ENCODE measurements at places on chromosomes 5 and 9.

DNA sequence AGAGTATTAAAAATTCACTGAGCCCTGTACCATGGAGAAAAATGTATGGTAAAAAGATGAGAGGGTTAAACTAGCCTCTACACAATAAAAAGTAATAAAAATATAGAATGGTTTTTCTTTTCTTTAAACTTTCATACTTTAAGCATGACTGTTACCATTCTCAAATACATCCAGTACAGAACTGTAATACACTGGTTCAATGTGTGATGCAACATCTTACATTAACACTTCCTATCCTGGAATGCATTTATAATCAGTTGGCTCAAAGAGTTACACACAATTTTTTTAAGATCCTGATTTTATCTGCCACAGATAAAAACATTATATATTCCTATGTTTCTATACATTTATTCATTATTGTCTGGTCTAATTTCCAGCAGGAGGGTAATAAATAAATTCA lies 4.7 kb downstream of the GNAQ start:
- DNase-seq, result no peak

DNA sequence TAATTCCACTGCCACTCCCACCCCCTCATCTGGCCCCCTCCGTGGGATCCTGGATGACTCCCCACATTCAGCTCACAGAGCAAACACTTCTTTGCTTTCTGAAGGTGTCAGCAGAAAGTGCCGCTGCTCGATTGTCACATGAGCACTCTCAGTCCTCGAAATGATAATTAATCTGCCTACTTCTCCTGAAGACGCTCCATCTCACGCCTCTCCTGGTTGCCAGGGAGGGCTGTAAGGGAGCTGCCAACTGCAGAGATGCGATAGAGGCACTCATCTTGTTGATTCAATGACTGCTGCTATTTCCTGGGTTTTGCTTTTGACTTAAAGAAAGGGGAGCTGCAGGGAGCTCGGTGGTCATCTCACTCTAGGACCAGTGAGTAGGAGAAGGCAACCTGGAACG lies 206.5 kb downstream of the DAB2IP start:
- no peak for DNase-seq

DNA sequence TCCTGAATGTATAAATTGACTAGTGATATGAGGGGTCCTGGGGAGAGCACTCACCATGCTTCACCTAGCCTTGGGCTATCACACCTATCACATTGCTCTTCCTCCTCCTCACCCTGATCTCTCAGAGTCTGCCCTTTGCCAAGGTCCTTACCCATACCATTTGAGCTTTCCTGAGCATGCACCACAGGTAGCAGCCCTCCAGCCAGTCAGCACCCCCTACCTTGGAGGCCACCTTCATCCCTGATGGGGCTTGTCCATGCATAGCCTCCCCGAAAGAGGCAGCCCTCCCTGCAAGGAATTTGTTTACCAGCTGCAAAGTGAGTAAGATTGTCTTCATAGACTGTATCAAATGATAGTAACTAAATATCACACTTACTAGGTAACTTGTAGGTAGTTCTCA lies 83.1 kb downstream of the ALDH7A1 start:
- DNase-seq, result no peak

GRCh38 chr9:99172124-99173091 lies 49.3 kb downstream of the ALG2 start:
- DNase-seq, result no peak

DNA sequence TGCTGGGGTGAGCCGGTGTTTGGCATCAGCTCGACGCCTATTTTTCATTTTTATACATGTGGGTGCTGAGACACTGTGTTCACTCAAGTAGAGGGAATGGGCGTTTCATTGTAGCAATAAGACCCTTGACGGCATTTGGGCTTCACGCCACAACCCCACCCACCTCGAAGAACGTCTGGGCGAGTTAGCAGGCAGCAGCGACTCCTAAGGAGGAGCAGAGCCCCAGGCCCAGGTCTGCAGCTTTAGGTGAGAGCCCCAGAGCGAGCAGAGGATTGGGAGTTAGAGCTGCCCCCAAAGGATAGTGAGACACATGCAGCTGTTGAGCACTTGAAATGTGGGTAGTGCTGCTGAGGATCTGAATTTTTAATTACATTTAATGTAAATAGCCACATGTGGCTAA lies 1.6 kb upstream of the ZFP62 start:
- DNase-seq, result no peak

GRCh38 chr9:76441551-76442322 lies 17.2 kb upstream of the GCNT1 start:
- DNase-seq, result no peak

GRCh38 chr5:14399054-14399692 lies 182.4 kb upstream of the OTULINL start:
- no peak for DNase-seq

DNA sequence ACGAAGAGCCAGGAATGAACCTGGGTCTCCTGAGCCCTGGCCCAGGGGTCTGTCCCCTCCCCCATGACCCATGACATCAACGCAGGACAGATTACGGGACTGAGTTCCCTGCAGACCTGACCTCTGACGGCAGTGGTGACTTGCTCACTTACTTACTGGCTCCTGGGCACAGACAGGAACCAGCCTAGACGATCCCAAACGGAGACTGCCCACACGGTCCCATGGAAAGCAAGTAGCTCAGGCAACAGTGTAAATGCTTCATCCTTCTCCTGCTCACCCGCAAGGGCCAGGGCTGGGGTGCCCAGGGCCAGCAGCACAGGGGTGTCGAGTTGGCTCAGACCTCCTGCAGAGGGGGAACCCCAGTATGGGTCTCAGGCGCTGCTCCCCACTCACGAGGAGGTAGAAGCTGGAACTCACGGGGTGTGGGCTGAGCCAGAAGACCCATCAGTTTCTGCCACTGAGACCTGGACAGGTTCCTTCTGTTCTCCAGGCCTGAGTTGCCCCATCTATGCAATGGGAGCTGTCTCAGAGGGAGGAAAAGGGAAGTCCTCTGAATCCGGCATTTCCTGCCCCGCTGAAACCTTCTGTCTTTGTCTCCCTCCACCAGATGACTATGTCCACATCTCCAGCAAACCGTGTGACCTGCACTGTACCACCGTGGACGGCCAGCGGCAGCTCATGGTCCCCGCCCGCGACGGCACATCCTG lies 5.6 kb downstream of the ADAMTSL2 start:
- no peak for DNase-seq

DNA sequence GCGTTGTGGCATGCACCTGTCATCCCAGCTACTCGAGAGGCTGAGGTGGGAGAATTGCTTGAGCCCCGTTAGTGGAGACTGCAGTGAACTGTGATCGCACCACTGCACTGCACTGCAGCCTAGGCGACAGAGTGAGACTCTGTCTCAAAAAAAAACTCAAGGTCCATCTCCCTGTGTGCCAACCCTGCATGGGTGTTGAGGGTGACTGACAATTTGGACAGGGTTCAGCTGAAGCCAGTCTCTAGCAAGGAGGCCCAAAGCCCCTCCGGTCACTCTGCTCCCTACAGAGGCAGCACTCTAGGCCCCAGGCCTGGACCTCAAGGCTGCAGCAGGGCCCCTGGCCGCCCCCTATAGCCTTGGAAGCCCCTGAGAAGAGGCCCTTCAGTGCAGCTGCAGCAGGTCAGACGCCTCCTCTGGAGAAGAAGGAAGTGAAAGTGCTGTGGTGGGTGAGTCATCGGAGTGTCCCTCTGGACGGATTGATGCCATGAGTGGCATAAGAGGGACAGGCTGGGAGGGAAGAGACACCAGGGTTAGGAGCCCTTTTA lies 39.2 kb upstream of the NEK6 start:
- no peak for DNase-seq

GRCh38 chr9:137441289-137441934 lies at the start of gene ENTPD8:
ENTPD8 (minus strand) TSS chr9:137441357; CDS start chr9:137438285, 3,072 bp downstream.
- no peak for DNase-seq

DNA sequence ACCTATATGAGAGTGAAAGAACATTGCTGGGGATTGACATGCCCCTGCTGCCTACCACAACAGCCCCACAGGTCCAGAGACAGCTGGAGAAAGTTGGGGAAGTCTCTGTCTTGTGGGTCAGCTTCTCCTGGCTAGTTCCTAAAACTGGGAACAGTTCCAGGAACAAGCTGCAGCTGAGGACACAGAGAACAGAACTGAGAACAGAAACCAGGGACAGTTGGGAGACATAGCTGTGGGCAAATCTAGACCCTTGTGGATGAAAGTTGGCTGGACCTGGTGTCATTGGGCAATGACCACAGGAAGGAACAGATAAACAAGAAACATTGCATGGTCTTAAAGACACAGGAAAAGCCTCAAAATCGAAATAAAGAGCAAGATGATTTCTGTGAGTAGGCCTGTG lies 58.3 kb upstream of the MOCS2 start:
- no peak for DNase-seq

Data from stimulated activated CD4-positive, alpha-beta T cell treated with anti-CD3 and anti-CD28 coated beads, Interleukin-1b, Interleukin-23, amount 100 ng/mL, for 1 hour (primary cell).